ENCODE measurements at places on chromosomes 1 and 21.

GRCh38 chr1:246261639-246262038 lies 245.4 kb downstream of the SMYD3 start:
- no peak for DNase-seq

DNA sequence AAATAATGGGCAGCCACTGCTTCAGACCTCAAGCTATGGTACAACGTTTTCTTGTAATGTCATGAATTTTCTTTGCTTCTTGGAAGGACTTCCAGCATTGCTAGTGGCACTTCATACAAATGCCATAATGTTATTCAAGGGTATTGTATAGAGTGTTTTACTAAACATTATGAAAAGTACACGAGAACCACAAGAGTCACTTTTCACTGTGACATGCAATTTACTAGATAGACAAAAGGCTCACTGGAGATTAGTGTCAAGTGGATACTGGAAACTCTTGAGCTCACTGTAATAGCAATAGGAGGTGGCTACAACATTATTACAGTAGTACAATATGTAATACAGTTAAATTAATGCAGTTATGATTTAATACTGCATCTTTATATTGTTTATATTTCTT lies 5.3 kb upstream of the OLFM3 start:
- DNase-seq = no peak

DNA sequence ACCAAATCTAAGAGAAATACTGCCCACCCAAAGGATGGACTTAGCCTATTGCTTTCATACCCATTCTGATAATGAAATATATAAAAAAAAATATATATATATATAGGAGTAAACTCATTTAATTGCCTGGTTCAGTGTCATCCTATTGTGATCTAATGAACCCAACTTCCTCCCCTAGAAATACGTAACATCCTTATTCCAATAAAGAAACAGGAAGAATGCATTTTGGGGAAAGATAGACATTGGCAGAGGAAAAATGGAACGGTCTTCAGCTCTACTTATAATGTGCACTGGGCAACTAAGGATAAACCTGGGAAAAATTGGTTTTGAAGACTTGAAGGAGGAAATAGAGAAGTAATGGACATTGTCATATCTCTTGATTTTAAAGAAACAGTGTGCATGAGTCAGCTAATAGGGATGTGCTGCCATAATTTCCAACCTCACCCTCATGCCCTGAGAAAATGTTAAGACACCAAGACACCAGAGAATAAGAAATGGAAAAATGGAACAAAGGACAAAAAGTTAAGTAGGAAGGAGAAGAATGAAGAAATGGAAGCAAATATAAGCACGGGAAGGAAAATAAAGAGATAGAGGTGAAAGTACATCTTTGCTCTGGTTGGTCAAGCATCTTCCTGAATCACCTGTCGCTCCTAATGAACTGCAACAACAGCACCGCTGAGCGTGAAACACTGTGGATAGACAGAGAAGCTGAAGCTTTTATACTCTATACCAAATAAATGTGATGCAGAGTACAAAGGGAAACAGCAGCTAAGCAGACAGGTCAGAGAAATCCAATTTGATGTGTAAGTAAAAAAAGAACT lies 5.4 kb downstream of the UBR4 start:
- no peak for DNase-seq

GRCh38 chr1:218345673-218346390 lies 696 bp downstream of the TGFB2 start:
- peak; percentile 72 for DNase-seq

GRCh38 chr1:44903011-44903680 lies 60.1 kb upstream of the PTCH2 start:
- DNase-seq = no peak

DNA sequence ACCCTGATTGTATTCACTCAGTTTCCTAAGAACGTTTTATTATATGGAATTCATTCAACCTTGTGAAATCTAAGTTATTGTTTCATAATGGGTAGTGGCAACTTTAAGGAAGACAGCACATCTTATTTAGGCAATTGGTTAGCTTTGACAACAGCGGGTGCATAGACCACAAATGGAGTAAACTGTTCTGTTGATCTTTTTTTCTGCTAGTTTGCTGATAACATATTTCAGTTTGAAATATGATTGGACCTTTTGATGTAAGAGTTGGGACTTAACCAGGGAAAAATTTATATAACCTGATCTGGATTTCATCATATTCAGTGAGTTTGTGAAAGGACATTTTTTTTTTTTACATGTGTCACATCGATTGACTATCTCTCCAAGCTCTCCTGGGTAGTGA lies 151.7 kb downstream of the HLX start:
- DNase-seq = no peak

GRCh38 chr1:153336650-153337049 lies 12.0 kb downstream of the PGLYRP4 start:
- no peak for DNase-seq

DNA sequence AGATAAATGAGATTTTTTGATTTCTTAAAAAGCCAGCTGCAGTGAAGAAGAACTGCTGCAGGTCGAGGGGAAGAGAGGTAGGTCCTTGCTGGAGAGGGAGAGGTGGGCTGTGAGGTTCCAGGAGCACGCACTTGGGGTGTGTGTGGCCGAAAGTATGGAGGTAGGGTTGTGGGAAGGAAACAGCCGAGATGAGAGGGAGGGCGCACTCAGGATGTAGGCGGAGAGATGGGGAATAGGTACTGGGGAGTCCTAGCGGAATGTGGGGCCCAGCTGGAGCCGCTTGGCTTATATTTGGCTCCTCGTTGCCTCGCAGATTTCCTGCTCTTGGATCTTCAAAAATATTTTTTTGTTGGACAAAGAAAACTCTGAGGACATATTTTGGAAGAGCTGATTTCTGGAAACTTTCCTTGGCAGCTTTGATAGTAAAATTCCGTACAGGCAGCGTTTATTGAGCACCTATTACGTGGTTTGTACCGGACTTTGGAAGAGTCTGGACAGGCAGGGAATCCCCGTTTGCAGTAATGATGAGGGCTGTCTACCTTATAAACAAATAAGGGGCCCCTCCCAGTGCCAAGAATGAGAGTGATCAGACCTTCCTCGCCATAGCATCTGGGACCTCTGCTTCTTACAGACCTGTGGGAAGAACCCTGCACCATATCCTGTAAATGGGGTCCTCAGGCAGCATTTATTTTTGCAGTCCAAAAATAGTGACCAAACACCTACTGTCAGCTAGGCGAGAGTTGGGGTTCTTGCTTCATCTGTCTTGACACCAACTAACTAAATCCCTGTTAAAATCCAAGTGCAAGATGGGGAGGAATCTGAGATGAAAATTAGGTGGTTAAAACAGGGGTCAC lies 1.5 kb downstream of the LRRC8D start:
- peak; percentile 12 for DNase-seq

DNA sequence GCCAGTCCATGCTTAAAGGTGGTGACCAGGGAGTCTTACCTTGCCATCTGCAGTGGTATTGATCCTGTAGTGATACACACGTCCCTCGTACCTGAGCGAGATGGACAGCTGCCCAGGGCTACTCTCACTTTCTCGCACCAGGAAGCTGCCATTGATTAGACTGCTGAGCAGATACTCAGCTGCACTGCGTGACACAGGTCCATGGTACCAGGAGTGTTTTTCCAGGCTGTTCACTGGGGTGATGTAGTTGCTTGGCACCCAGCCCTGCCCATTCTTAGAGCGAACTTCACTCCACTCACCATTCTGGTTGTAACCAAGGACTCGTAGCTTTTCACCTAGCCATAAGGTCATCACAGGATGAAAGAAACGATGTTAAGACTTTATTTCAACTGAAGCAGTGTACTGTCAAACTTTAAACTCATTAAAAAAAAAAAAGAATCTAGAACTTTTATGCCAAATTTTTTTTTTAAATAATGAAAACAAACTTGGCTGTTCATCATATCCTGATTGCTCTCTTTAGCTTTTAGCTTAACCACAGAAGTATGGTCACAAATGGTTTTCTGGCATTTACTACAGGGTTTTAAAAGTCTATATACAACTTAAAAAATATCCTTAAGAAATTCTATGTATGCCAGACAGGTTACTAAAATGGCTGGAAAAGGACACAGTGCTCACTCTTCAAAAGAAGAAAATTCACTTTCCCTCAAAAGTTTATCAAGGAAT lies 44.6 kb downstream of the TOR3A start:
- no peak for DNase-seq

- no peak for DNase-seq
Observed at GRCh38 chr1:207081088-207081487, 7.6 kb upstream of the C4BPB start.

- DNase-seq = no peak
Observed at GRCh38 chr1:159187033-159187432, 15.6 kb downstream of the CADM3 start.

DNA sequence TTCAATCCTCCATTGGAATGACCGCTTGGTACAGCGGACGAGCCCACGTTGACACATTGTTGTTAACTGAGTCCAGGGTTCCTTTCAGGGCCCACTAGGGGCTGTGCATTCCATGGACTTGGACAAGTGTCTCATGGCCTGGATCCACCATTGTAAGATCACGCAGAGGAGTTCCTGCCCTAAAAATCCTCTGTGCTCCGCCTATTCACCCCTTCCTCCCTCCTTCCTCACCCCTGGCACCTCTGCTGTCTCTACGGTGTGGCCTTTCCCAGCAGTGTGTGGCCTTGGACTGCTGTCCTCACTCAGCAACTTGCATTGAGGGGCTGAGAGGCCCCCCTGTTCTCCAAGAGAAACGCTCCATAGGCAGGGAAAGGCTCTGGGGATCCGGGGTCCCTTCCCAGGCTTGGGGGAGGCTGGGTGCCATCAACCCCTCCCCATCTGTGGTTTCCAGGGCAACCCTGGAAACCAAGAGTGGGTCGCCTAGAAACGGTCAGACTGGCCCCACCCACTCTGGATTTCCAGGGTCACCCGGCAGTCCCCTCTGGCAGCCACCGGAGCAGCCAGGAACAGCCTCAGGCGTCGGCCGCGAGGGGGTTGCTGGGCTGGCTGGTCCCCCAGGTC lies 50.9 kb downstream of the MEGF6 start:
- no peak for DNase-seq

DNA sequence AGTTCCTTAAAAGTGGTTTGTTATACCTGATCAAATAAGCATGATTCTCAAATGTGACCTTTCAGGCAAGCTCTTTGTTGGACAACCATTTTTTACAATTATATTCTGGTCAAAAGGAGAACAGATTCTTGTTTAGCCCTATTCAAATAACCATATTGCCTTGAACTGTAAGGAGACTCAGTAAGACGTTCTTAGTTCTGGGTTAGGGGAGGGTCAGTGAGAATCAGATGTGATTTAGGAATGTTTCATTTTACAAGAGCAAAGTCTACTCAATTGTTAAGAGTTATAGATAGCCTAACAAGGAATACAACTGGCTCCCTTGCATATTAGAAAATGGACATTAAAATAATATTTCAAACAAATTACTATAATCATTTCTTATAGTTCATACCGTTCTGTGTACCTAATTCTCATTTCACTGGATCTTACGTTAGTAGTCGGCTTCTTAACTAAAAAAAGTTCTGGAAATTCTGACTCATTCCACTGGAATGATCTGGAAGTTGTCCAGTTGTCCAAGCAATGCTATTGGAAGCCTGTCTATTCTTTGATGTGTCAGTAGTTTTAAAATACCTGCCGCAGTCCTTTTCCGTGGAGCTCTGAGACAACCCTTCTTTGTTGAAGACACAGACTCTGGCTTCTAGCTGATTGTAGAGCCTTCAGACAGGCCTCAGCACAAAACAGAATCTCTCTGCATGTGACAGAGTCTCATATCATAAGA lies 88.8 kb downstream of the MAST2 start:
- DNase-seq = no peak

DNA sequence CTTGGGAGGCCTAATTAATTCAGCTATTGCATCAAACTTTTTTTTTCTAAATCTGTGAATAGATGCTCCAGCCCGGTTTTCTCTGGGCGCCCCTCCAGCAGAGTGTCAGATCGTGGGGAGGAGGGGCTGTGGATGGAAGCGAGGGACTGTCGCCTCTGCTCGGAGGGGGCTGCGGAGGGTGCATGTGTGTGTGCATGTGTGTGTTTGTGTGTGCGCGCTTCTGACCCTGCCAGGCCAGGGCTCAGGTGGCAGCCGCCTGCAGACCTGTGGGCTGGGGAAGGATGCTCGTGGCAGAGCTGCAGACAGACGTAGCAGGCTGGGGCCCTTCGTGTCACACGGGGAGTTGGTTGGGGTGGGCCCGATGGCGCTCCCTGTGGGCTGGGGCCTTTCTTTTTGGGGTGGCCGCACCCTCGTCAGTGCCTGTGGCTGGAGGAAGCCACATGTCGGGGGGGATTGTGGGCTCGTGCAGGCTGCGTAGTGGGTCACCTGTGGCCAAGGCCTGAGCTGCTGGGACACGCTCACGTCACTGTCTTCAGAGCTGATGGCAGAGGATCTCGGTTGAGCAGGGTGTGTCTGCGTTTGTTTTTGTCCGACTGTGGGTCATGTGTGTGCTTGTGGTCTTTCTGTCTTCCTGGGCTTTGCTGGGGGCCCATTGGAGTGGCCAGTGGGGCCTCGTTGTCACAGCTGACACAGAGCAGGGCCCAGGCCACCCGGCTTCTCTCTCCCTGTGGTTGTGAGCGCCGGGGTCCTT lies 2.8 kb downstream of the SKI start:
- DNase-seq = no peak

- DNase-seq = no peak
Observed at GRCh38 chr1:12180315-12180714, 13.5 kb downstream of the TNFRSF1B start.

DNA sequence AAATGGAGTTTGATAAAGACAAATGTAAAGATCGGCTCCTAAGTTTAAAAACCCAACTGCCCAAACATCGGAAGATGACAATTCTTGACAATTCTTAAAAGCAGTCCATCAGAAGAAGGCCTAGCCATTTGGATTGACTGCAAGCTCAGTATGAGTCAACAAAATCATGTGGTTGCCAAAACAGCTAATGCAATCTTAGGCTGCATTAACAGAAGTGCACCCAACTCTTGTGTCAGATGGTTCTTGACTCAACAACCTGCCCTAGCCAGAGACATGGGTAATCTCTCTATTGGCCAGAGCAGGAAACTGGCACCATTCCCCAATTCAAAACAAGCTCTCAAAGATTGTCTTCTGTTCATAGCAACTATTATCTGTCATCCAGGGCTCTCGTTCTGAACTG lies 9.9 kb upstream of the NCF2 start:
- no peak for DNase-seq

DNA sequence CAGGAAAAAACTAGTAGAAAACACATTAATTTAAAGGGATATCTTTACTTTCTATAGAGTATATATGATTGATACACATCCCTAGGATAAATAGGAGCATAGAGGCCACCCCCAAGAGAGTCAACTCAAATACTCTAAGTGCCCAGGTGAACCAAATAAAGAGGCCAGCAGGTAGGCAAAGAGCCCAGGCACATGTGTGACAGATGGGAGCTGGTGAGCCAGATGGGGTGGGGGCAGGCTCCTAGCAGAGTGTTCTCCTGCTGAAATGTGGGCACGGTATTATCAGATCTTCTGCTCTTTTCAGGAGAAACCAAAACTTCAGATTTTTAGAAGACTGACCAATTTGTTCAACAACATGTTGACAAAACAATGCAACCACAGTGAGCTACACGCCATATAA lies 333.4 kb upstream of the PKN2 start:
- DNase-seq = no peak

- no peak for DNase-seq
Observed at GRCh38 chr1:151774256-151774922, 11.1 kb upstream of the MRPL9 start.

Data from nephron progenitor cell (in vitro differentiated cells).